ENCODE measurements at places on chromosomes 7 and 10.

- no peak for DNase-seq
These were observed 161.1 kb downstream of the PRKAG2 start for GRCh38 chr7:151715666-151716315.

DNA sequence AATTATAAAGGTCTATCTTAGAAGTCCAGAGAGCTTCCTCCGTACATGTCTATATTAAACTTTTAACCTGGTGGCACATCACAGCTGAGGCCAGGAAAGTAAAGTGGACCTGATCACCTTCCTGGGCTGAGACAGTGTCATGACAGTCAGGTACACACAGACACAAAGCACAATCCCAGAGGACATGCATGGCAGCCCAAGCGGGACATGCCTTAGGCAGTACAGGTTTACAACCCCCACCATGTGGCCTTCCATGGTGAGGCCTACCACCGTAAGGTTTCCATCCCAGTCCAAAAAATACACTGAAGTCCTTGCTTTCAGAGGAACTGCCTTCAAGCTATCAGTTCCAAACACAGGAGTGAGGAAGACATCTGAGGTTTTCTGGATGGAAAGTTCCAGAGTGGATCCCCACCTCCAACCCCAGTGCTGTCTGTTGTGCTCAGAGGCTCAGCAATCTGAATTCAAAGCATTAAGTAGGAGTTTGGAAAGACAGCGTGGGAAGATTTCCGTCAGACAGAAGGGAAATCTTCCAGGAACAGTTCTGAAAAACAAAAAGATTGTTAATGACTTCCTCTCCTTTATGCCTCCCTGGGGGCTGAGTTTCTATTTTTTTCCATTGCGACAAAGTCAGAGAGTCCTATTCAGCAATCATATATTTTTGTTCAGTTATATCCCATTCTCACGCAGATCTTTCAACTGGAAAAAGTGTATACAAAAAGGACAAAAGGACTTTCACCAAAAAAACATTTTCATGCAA, 20.1 kb downstream of the IFIT3 start:
- DNase-seq, result no peak

DNA sequence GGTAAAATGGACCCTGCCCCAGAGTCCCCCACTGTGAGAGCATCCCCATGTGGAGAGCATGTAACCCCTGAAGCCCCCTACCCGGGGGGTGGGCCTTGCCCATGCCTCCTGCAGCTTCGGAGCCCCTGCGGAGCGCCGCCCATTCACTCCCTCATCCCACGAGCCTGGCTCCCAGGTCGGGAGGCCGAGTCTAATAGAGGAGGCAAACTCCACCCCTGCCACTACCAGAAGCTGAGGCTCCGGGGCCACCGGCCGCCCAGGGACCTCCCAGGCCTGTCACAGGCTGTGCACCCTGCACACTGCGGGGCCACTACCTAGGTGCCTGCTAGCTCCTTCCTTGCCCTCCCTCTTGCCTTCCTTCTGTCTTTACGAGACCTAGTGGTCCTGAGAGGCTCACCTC, 17.4 kb downstream of the WDR86 start:
- DNase-seq, result no peak

DNA sequence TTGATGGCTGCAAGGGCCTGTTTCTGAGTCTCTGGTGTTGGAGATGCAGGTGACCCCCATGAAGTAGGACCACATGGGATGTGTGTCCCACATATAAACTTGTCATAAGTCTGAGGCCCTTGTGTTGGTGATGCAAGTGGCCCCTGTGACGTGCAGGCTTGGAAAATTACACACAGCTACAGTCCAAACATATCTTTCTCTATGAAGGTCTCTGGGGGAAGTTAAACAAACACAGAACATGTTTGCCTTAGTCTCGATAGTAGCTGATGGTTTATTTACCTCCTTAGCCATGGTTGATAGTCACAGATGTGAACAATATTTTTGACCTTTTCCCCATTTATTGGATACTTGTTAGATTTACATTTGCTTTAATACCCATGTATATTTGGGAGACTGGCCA, 64.7 kb downstream of the ADCY1 start:
- DNase-seq, result no peak

GRCh38 chr7:80060218-80060806, 74.3 kb upstream of the GNAI1 start:
- DNase-seq, result peak; percentile 80

DNA sequence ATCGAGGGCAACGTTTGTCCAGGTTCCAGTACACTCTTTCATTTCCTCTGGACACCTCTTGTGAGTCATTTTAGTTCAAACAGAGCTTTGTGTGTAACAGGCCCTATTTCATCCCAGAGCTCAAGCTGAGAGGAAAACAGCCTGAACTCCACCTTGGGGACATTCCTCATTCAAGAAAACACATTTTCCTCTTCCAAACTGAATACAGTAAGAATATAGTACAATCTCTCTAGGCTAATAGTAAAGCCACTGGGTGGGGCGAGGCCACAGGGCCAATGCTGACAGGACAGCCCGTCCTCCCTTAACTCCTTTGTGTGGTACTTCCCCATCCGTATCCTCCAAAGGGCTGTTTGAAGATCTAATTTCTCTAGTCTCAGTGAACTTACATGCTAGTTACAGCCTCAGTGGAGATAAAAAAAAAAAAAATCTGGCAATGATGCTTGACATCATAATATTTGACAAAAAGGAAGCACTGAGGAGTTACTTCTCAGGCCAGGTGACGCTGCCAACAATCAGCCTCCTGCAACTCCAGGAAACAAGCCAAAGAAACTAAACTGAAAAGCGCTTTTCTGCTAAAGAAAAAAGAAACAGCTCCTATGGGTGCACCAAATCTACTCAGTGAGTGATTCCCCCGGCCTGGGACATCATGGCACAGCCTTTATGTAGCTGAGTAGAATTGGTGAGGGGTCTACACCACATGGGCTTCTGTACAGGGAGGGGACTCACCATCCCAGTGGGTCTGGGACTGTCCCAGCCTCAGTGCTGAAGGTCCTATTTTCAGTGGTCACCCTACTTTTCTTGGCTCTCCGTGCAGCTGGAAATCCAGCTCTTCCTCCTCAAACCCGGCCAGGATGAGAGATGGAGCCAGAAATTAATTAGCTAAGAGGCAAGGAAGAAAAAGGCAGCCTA, 238.2 kb upstream of the NEBL start:
- peak; percentile 89 for DNase-seq

GRCh38 chr7:34091321-34091917, 186.1 kb downstream of the BMPER start:
- peak; percentile 68 for DNase-seq

- DNase-seq, result no peak
These were observed 61.4 kb downstream of the SHOC2 start for GRCh38 chr10:110980807-110981206.

GRCh38 chr7:1591396-1591795, 21.6 kb upstream of the PSMG3 start:
- DNase-seq, result no peak

- DNase-seq, result no peak
These were observed 38.8 kb downstream of the DLG5 start for GRCh38 chr10:77887631-77888355.

GRCh38 chr7:13981070-13981469, 8.4 kb downstream of the ETV1 start:
- DNase-seq, result peak; percentile 91

- DNase-seq, result no peak
These were observed 26.4 kb upstream of the HERPUD2 start for GRCh38 chr7:35721288-35721687.

- DNase-seq, result no peak
These were observed 569.5 kb downstream of the TYW1 start for GRCh38 chr7:67566101-67566500.

All from bronchial epithelial cell (primary cell).